ENCODE measurements at places on chromosomes 1 and 21. TPM values are rescaled to one million over a fixed set of nuclear protein-coding genes. Genes with fewer than 3 reads are reported as not detected.

DNA sequence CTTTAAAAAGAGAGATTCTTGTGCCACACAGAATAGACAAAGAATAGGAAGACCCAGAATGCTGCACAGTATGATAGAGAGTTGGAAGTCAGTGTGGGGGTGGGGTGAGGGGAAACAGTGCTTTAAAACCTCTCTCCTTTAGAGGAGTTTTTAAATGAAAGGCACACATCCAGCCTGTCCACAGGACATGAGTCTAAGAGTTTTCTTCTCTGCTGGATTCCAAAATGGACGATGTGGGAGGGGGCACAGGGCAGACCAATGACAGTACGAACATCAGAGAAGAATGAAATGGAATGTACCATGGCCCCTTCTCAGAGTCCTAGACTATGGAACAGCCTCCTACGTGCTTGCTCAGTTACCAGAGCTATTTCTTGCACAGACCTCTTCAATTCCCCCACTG is 458.2 kb upstream of the DAB1 start:
- DNase-seq: no peak

DNA sequence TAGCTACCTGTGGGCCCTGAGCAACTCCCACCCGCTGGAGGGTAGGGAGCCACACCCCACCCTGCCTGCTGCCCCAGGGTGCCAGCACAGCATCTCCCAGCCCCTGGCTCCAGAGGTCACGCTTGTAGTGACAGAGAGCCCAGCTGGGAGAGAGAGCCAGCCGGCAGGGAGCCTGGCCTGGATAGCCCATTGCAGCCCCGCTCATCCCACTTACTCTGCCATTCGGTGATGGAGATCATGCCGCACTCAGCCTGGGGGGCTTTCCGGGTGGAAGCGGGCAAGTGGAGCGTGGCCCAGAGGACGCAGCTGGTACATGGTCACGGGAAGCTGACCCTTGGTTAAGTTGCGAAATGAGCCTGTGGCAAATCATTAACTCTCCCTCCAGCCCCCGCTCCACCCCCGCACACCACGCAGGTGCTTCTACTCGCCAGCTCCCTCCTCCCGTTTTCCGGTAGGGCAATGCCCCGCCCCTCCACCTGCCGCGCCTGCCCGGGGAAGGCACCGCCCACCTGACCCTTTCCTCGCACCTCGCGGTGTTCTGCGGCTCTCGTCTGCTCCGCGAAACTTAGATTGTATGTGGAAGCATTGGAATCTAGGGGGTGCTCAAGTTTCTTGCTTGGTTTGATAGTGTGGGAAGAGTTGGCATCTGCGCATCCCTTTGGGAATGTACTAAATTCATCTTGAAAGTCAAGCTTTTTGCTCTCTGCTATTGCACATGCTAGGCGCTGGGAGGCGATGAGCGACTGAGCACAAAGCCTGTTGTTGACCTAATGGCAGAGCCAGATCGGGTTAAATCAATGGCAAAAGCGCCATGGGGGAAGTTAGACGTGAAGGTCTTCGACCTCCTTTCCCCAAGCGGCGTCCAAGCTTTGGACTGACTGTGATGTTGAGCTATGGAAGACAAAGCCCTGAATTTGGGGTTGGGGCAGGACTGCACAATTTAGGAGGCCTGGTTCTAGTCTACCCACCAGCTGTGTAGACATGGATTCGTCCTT is at the start of gene GOLT1A:
GOLT1A (minus strand) TSS at position 321 of the 995 bp plus-strand sequence; CDS start at position 239, 82 bp downstream.
- DNase-seq: no peak

- no peak for DNase-seq
Observed at GRCh38 chr1:89943846-89944781, 50.8 kb upstream of the ZNF326 start.

- no peak for DNase-seq
Observed at GRCh38 chr1:12069623-12070244, 6.6 kb downstream of the TNFRSF8 start.

GRCh38 chr1:245155272-245156040 is 671 bp downstream of the KIF26B start:
- no peak for DNase-seq

DNA sequence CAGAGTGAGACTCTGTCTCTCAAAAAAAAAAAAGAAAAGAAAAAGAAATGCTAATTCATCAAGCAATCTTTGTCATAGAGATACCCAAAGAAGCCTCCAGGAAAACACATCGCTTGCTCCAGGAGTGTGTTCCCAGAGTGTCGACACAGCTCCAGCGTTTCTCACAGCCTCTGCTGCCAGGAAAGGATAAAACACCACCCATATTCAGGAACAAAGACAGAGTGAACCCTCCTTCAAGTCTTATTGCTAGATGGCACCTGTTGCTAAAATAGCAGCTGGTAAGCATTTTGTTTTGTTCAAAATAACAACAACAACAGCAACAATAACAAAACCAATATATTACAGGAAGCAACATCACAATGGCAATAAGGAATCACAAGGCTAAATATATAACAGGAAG is 3.1 kb downstream of the ILDR2 start:
- DNase-seq: no peak

- DNase-seq: no peak
Observed at GRCh38 chr1:202710070-202711045, at the start of gene SYT2. SYT2 (minus strand) TSS chr1:202710454; CDS start chr1:202605772, 104,682 bp downstream.

GRCh38 chr1:104403883-104404282 is 654.2 kb downstream of the AMY1C start:
- DNase-seq: no peak

- no peak for DNase-seq
Observed at GRCh38 chr1:34884961-34885360, 25.4 kb upstream of the SMIM12 start.

DNA sequence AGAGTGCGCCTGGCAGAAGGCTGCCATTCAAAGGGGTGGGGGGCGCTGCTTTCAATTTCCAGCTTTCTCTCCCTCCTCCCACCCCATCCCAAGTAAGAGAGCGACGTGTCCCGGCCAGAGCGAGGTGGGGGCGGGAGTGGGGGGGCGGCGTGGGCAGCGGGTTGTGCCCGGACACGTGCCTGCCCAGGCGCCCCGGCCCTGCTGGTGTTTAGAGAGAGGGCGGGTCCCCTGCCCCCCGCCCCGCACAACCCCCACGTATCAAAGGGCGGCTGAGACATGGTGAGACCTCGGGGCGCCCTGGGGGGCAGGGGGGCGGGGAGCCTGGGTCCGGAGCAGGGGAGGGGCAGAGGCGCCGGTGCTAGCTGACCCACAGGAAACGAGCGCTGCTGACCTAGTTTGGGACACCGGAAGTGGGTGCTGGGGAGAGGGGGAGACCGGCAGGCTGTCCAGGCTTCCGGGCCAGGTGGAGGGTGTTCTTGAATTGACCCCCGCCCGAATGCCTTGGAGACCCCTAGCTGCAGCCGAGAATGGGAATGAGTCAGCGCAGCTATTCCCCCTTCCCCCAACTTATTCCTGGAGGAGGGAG is 1.3 kb downstream of the ZBTB7B start:
- peak; percentile 90 for DNase-seq

DNA sequence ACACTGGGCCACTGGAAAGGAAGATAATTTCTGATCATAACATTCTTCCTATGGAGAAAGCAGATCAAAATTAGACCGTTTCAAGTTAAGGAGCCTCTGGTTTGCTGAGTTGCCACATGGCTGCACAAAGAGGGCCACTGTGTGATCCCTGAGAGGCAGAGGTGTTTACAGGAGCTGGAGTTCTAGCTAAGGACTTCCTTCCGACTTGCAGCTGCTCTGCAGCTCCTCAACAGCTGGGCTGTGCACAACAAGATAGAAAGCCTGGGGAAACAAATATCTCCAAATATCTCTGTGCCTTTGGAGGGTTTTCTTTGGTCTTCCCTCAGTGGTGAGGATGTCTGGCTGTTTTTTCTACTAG is 26.8 kb downstream of the GADD45A start:
- DNase-seq: no peak

- no peak for DNase-seq
Observed at GRCh38 chr1:214753236-214753852, 150.3 kb downstream of the CENPF start.

DNA sequence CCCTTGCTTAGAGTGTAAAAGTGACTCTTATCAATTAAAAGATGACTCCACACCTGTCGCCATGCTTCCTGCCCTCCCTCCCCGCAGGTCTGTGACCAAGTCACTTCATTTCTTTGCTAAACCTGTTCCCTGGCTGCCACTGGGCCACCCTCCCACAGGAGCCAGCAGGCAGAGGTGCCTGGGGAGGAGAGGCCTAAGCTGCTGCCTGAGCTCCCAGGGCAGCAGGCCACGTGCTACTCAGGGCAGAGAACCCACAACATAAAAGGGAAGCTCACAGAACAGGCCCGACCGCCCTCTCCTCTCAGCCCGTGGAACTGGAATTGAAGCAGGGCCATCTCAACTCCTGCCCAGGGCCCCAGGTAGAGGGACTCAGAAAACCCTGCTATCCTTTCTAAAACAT is 4.9 kb downstream of the C1orf198 start:
- DNase-seq: peak; percentile 71

- no peak for DNase-seq
Observed at GRCh38 chr1:64757213-64757612, 12.3 kb downstream of the RAVER2 start.

- no peak for DNase-seq
Observed at GRCh38 chr1:234962340-234962989, 166.2 kb downstream of the TOMM20 start.

DNA sequence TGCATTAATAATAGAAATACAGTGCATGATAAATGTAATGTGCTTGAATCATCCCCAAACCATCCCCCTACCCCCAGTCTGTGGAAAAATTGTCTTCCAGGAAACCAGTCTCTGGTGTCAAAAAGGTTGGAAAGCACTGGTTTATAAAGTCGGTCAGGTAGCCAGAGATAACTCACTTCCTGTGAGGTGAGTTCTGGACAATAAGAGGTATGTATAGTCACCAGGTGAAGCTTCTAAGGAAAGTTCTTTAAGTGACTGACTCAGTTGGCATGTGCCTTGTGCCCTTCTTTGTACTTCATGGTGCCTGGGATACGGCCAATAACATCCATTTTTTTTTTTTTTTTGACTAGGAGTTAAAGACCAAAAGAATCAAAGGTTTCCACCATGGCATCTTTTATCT is 103.7 kb downstream of the GPATCH2 start:
- no peak for DNase-seq

GRCh38 chr1:158101927-158102326 is 78.8 kb upstream of the CD1D start:
- DNase-seq: no peak

DNA sequence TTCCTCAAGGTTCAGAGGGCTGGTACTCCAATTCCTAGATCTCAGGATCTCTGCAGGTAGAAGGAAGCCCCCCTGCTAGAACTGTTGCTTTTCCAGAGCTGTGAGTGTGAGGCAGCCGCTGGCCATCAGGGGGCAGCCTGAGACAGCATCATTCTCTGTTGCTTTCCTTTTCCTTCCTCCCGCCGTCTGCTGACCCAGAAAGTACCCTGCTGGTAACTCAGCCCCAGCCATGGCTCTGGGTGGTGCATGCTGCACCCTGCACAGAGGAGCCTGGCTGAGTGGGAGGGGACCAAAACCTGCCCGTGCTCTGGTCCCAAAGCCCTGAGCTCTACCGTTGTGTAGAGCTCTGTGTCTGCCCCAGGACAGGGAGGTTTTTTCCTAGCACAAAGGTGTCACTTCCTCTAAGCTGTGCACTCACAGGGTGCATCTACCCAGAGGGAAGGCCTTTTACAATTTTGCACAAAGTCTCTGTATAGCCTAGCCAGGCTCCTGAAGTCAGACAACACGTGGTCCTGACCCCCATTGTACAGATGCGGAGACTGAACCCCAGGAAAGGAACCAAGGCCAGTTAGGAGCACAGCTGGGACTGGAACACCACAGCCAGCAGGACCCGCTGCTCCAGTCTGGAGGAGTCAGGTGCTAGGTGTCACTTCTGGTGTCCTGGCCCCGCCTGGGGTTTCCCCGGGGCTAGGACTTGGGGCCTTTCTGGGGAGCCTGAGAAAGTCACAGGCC is 5.6 kb upstream of the FAM131C start:
- DNase-seq: no peak

DNA sequence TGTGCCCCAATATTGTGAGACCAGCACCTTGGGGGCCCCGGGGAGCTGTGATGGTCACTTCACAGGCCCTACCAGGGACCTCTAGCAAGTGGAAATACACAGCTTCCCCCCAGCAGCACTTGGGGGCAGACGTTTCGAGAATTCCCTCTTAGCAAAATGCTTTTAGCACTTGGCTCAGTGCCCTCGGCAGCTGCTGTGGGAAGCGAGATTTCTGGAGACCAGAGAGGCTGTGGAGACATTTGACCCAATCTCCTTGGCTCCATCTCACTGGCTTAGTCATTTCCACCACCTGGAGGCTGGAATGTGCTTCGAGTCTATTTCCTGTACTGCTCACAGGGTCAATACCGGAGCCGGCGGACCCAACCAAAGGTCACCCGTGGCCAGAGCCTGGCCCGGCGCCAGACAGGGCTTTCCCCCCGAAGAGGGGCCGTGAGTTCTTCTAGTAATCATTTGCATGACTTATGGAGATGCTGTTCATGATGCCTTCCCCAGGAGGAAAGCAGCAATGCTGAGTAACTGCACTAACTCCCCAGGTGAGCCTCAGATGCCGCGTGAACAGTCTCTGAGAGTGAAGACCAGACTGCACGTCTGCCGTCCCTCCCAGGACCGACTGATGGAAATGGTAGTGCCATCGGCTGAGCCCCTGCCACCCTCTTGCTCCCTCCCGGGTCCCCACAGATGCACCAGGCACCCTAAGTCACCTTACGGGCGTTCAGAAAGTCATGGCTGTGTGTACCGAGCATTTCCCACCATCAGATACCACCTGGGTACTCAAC is 4.4 kb upstream of the C2CD2 start:
- DNase-seq: peak; percentile 88

DNA sequence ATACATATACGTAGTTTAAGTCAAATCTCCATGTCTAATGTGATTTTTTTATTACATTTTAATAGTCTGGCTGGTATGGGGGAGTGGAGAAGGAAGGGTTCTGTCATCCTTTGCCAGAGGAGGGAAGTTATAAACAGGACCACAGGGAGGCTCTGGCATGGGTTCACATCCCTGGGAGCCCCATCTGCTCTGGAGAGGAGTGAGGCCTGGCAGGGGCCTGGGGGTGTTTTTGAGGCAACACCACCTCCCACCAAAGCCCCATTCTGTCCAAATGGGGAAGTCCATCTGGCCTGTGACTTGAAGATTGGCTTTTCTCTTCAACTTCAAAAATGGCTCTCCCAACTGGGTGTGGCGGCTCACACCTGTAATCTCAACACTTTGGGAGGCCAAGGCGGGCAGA is 15.8 kb downstream of the DISP3 start:
- no peak for DNase-seq

The GCSAML gene
- total RNA-seq: not detected

The ATP5PB gene
- 565 TPM for total RNA-seq

The FAM110D gene
- total RNA-seq: 3.8 TPM

The TDRD10 gene
- 5.0 TPM for total RNA-seq

The RIMKLA gene
- 7.6 TPM for total RNA-seq

The HTR6 gene
- total RNA-seq: not detected

The C1orf56 gene
- total RNA-seq: 8.9 TPM

The F13B gene
- not detected for total RNA-seq

The BARHL2 gene
- total RNA-seq: not detected

The CHML gene
- 5.7 TPM for total RNA-seq

The NBPF6 gene
- not detected for total RNA-seq

The CD52 gene
- 4.6 TPM for total RNA-seq

The LORICRIN gene
- total RNA-seq: not detected

The C1orf167 gene
- total RNA-seq: 2.3 TPM

The ADCY10 gene
- 0.97 TPM for total RNA-seq

The LYPD8 gene
- total RNA-seq: not detected

The CD5L gene
- not detected for total RNA-seq

The CTXND2 gene
- total RNA-seq: not detected

The CD1B gene
- total RNA-seq: not detected
